CD8-positive, alpha-beta memory T cell (primary cell): ENCODE measurements at places on chromosomes 7 and 10. TPM values are rescaled to one million over a fixed set of nuclear protein-coding genes. Genes with fewer than 3 reads are reported as not detected.

Gene FBXO24
- total RNA-seq, result 0.50 TPM

Gene XRCC2
- total RNA-seq, result 14.8 TPM

Gene IFIT1B
- not detected for total RNA-seq

Gene NPY4R2
- not detected for total RNA-seq

Gene FAM25C
- not detected for total RNA-seq

Gene HKDC1
- total RNA-seq, result 0.15 TPM

Gene EBLN1
- total RNA-seq, result not detected

Gene LIPN
- total RNA-seq, result not detected

Gene TBXAS1
- 1.7 TPM for total RNA-seq

Gene CCZ1
- total RNA-seq, result 93.4 TPM

Gene DHX32
- total RNA-seq, result 11.0 TPM

Gene ASZ1
- not detected for total RNA-seq

Gene TFR2
- 17.7 TPM for total RNA-seq

Gene GLI3
- total RNA-seq, result 0.46 TPM

Gene C10orf53
- total RNA-seq, result not detected

Gene ARHGEF35
- 5.3 TPM for total RNA-seq

Gene TAS2R3
- total RNA-seq, result 0.98 TPM
